ENCODE measurements at places on chromosomes 3 and 15.

DNA sequence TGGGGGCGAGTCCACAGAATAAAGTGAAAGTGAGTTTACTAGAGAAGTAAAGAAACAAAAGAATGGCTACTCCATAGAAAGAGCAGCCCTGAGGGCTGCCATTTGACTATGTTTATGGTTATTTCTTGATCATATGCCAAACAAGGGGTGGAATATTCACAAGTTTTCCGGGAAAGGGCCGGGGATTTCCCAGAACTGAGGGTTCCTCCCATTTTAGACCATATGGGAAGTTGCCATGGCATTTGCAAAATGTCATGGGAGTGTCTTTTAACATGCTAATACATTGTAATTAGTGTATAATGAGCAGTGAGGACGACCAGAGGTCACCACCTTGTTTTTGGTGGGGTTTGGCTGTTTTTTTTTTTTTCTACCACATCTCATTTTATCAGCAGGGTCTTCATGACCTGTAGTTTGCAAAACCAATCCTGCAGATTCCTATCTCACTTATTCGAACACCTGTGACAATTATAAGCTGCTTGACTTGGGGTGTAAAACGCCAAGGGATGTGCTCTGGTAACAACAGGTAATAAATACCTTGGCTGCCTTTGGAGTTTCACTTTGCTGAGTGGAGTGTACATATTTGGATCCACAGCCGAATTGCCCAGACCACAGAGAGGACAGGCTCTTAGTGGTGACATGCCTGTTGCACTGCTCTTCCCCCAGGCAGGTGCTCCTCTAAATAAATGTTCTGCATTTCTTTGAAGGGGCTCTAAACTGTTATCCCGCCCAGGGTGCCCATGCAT lies 43.6 kb downstream of the C2CD4B start:
- no peak for DNase-seq

- DNase-seq = no peak
Measured at GRCh38 chr15:90564051-90564450, 34.3 kb downstream of the CRTC3 start.

GRCh38 chr3:149167898-149168297 lies 38.5 kb downstream of the HPS3 start:
- no peak for DNase-seq

DNA sequence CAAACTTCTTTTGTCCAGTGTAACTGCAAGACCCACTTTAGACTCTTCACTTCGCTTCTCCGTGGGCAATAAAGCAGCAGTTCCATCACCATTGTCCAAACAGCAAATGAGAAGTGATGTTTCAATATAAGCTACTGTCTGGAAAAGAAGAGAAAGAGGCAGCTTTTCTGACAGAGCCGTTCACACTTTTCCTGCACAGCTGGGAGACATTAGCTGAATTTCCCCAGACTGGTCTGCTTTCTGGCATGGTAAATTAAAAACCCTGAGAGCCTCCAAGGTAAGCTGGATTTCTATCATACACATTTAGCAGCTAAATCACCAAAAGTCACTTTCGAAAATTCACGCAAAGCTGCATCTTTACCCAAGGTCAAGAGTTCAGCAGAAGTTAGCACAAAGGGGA lies 108.5 kb upstream of the CMC1 start:
- DNase-seq = no peak

DNA sequence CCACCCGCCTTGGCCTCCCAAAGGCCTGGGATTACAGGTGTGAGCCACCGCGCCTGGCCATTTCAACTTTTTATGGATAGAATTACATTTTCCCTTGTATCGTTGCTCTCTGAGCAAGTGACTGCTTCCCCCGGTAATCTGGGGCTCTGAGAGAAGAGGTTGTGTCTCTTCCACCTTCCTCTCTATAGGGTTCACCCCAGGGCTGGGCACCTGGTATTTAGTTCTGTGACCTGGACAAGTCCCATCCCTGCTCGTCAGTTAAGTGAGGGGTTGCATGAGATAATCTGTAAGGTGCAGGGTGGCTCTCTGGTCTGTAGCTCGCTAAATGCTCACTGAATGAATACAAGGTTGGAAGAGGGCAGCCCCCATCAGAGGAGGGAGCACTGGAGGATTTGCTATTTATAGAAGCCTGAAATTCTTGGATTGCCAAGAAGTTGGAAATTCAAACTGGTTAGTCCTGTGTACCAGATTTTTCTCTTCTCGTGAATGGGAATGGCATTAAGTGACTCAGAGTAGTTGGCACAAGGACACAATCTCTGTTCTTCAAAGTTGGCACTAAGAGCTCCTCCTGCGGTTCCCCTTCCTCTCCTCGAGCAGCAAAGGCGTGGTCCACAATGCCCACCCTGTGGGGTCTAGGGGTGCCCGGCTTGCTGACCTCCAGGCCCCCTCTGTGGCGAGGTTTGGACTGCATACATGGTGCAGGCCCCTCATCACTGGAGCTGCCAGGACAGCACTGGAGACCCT lies 68.1 kb upstream of the DLG1 start:
- no peak for DNase-seq

DNA sequence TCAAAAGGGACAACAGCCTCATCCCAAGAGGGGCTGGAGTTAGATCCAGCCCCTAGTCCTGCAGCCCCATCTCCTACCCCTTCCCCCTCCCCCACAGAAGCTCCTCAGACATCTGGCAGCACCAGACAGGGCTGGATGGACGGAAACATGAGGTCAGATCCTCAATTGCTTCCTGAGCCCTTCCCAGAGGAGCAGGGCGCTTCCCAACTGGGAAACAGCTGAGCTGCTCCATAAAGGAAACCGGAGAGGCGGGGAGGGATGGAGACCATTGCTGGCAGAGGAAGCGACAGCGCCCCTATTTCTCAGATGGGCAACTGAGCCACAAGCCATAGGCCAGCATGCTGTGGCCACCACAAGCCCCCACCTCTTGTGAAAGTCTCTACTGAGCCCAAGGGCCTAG lies 18.3 kb upstream of the CYP11A1 start:
- no peak for DNase-seq

DNA sequence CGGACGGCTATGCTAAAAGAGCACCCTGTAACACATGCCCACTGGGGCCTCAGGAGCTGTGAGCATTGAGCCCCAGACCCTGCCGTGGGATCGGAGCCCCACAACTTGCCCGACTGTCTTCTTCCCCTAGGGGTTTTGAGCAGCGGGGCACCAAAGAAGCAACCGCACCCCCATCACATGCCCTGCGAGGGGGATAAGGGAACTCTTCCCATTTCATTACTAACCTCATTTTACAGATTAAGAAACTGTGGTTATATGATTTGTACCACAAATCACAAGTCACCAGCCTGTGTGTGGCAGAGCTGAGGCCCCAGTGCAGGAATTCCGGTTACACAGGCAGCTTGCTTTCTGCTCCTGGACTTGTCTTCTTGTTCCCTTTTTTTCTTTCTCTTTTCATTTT lies 86.2 kb downstream of the CD47 start:
- DNase-seq = no peak

DNA sequence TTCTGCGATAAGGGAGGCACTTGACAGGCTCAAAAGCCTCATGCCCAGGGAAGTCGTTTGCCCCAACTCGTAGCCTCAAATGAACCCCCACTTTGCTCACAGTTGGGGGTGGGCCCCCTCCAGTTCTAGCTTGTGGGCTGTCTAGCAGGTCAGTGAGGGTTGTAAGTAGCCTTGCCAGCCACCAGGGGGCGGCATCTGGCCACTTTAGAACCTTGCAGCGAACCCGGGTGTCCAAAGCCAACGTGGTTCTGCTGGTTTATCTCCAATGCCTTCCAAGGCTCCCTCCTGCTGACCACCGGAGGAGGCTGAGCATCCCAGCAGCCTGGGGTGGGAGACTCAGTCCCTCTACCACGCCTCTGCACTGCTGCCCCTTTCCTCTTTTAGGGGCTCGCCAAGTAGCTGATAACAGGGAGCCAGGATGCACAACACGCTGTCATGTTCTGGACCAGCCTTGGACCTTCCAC lies 9.2 kb upstream of the RBSN start:
- peak; percentile 36 for DNase-seq

DNA sequence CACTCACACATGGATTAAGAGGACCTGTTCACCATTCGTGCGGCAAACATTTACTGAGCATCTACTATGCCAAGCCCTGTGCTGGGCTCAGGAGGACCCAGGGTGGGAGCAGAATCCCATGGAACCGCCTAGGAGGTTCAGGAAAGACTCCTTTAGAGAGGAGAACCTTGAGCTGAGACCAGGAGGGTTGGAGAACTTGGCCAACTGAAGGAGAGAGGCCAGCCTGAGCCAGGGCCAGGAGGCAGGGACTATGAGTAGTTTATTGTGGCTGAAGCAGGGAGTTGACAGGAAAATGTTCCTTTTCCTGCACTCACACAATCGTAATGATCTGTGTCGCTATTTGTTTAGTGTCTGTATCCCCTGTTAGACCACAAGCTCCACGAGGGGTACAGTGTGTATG lies 71.3 kb downstream of the SLC30A4 start:
- no peak for DNase-seq

- no peak for DNase-seq
Measured at GRCh38 chr3:154819491-154819890, 260.6 kb upstream of the MME start.

- DNase-seq = no peak
Measured at GRCh38 chr15:76391309-76391708, 54.7 kb downstream of the ISL2 start.

DNA sequence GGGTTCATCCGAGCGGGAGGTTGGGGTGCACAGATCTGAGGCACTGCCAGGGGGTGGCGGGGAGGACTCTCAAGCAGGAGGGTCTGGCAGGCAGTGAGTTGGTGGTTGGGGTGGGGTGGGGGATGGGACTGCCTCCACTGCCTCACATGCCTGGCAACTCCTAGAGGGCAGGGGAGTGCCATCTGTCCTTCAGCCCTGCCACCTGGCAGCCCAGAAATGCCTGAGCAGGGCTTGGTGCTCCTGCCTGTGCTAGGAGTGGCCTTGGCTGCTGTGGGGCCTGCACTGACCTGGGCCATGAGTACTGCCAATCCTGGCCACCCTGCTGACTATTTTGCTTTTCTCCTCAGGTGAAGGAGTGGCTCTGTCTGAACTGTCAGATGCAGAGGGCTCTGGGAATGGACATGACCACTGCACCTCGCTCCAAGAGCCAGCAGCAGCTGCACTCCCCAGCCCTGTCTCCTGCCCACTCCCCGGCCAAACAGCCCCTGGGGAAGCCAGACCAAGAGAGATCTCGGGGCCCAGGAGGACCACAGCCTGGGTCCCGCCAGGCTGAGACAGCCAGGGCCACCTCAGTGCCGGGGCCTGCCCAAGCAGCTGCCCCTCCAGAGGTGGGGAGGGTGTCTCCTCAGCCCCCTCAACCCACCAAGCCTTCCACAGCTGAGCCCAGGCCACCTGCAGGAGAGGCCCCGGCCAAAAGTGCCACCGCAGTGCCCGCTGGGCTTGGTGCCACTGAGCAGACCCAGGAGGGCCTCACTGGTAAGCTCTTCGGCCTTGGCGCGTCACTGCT lies 32.0 kb upstream of the APEH start:
- no peak for DNase-seq

DNA sequence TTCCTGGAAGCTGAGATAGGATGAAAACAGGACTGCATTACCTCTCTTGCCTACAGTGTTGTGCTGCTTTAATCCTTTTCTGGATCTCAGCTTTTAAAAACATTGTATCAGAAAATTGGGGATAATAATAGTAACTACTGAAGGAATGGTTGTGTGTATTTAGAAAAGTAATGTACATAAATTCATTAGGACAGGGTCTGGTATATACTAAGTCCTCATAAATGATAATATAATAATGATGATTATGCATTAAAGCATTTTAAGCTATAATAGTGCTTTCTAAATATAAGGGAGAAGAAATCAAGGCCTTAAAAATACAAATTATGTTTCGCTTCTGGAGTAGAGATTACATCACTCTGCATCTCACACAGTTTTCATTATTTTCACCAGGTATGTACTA lies 530.1 kb downstream of the ZNF385D start:
- no peak for DNase-seq

GRCh38 chr3:22115581-22115980 lies 364.6 kb upstream of the ZNF385D start:
- no peak for DNase-seq

DNA sequence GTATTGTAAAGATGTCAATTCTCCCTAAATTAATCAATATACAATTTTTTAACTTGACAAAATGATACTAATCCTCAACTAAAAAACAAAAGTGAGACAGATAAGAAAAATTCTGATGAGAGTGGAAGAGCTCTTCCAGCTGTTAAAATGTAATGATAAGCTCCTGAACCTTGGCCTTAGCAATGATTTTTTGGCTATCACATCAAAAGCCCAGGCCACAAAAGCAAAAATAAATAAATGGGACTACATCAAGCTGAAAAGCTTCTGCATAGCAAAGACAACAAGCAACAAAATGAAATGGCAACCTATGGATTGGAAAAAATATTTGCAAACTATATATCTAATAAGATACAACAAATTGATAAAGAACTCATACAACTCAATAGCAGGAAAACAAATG lies 24.0 kb upstream of the SRPRB start:
- no peak for DNase-seq

DNA sequence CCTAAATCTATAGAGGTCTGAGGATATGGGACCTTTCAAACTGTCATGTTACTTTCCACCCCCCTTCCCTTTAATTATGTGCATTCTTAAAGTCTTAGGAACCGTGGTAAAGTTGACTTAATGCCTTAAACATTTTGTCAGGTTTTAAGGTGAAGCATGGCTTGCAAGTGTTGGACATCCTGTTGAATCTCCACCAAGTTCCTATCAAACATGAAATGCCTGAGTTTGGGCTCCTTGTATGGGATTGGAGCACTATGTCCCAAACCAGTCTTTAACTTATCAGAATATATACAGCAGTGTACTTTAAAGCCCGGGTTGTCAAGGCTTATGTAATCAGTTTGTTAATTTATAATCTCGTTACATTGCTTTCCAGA lies 1.1 kb downstream of the SNRK start:
- no peak for DNase-seq

GRCh38 chr3:1661839-1662238 lies 436.8 kb upstream of the CNTN4 start:
- no peak for DNase-seq

- DNase-seq = no peak
Measured at GRCh38 chr3:81887448-81887847, 126.0 kb upstream of the GBE1 start.

- no peak for DNase-seq
Measured at GRCh38 chr3:159950156-159950898, 38.3 kb upstream of the IL12A start.

GRCh38 chr3:119508172-119508845 lies 10.0 kb downstream of the TIMMDC1 start:
- DNase-seq = no peak

- DNase-seq = no peak
Measured at GRCh38 chr3:137148917-137149316, 191.1 kb downstream of the IL20RB start.

GRCh38 chr3:130820976-130821375 lies 72.9 kb upstream of the ATP2C1 start:
- no peak for DNase-seq

- no peak for DNase-seq
Measured at GRCh38 chr3:73729969-73730440, 105.3 kb upstream of the PDZRN3 start.

GRCh38 chr3:62248734-62249483 lies 124.4 kb downstream of the FEZF2 start:
- DNase-seq = no peak

GRCh38 chr3:50262778-50263177 lies 6.2 kb upstream of the SEMA3B start:
- DNase-seq = no peak

All from stimulated activated CD8-positive, alpha-beta memory T cell treated with anti-CD3 and anti-CD28 coated beads, Interleukin-7, amount 100 ng/mL, for 4 hours (primary cell).